Activated T-helper 17 cell treated with anti-CD3 and anti-CD28 coated beads, Interleukin-2, amount 50 U/mL, for 72 hours (primary cell): ENCODE measurements at places on chromosomes 12 and 14. TPM values are rescaled to one million over a fixed set of nuclear protein-coding genes. Genes with fewer than 3 reads are reported as not detected.

BRI3BP gene
- 14.8 TPM for total RNA-seq

DNA sequence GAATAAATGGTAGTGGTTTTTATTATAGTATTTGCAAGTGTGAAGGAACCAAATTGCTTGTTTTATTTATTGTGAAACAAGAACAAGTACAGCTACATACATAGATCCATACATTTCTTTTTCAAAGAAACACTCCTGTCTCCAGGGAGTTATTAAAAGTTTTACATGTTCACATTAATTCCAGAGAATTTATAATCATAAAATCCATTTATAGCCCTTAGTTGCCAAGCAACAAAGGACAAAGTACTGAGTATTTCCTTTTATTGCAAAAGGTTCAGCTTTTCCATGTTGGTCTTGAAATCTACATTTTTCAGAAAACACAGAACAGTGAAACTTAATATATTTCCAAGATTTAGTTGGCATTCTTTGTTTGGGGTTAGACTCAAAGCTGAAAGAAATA lies 9.5 kb downstream of the MYRFL start:
- no peaks in the 10 kb centered on the region for H3K36me3 ChIP-seq
- H3K27ac ChIP-seq, result no peak overlapping the region
- H3K4me3 ChIP-seq, result no peak overlapping the region
- H3K4me1 ChIP-seq, result no peaks in the 10 kb centered on the region
- ATAC-seq, result no peak

RALGAPA1 gene
- 32.8 TPM for total RNA-seq

- no peak overlapping the region for H3K27ac ChIP-seq
- no peak overlapping the region for H3K4me3 ChIP-seq
- H3K4me1 ChIP-seq, result no peaks in the 10 kb centered on the region
- no peak for ATAC-seq
Observed at GRCh38 chr14:85873006-85873405, 343.1 kb downstream of the FLRT2 start.

- ATAC-seq, result peak; percentile 82
- no peaks in the 10 kb centered on the region for H3K4me1 ChIP-seq
- no peak overlapping the region for H3K27ac ChIP-seq
- H3K4me3 ChIP-seq, result no peak overlapping the region
- peaks cover 6% of the 10 kb centered on the region for H3K36me3 ChIP-seq
- no peaks in the 10 kb centered on the region for H3K27me3 ChIP-seq
Observed at GRCh38 chr12:27383429-27384260, 51.0 kb downstream of the BMAL2 start.

DNA sequence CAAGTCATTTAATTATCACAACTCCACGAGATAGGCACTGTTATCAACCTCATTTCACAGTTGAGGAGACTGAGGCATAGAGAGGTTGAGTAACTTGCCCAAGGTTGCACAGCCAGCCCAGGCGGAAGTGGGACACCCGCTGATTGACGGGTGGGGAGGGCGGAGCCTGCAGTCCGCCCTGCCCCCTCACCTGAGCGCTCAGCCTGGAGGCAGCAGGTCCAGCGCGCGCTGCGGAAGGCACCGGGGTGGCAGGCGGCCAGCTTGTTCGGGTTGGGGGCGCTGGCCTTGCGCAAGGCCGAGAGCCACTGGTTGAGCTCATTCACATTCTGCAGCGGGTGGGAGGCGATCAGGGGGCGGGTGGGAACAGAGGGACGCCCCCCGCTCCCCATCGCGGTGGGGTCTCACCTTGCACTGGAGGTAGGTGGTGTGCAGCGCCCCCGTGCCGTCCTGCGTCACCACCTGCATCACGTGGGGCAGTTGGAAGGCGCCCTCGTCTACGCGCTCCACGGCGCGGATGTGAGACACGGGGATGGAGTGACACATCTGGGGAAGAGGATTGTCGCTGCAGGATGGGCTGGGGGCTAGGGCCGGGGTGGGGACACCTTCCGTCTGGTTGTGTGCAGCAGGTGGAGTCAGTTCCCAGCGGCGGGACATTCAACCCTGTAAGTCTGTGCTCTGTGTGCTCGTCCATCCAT lies 31.7 kb downstream of the RASAL1 start:
- ATAC-seq, result peak; percentile 96
- H3K27ac ChIP-seq, result peak overlapping the region; percentile 61
- H3K4me3 ChIP-seq, result peak overlapping the region; percentile 75
- H3K27me3 ChIP-seq, result no peaks in the 10 kb centered on the region
